ENCODE measurements at places on chromosomes 2 and 18.

- DNase-seq = no peak
Measured at GRCh38 chr2:240932001-240932723, 26.0 kb downstream of the CROCC2 start.

GRCh38 chr2:29433128-29433527 lies 317.9 kb downstream of the CLIP4 start:
- DNase-seq = no peak

DNA sequence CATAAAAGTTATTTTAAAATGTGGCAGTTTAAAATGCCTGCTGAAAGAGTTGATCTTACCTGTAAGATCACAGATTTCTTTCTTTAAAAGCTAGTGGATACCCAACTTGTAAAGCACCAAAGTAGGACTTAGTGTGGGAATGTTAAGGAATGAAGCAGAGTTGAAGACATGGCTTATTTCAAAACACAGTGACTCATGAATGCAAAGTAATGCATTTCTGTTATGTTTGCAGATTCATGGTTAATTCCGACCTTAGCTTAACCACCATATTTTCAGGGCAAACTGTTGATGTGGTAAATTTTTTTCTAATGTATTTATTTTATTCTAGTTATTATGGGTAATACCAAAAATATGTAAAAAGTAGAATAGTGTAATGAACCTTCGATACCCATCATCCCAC lies 206.8 kb upstream of the FOSL2 start:
- no peak for DNase-seq

- no peak for DNase-seq
Measured at GRCh38 chr18:41410006-41410405, 545.0 kb upstream of the PIK3C3 start.

- DNase-seq = no peak
Measured at GRCh38 chr18:40210696-40211095, 1744.3 kb upstream of the PIK3C3 start.

DNA sequence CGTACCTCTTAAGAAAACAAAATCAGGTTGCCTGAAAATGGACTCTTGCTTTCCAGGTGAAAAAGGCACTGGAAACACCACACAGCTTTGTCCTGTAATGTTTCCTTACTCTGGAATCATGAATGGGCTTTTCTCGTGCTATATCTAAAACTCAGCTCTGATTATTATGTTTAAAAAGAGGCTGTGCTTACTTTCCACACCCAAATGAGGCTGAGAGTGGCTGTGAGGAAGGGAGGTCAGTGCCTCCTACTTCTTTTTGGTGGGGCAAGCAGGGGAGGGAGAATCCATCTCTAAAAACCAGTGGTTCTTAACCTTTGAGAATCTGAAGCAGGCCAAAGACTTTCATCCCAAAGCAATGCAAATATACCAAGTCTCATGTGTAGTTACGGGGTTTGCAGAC lies 148.6 kb downstream of the FAM210A start:
- no peak for DNase-seq

- no peak for DNase-seq
Measured at GRCh38 chr2:197851451-197851850, 47.1 kb downstream of the PLCL1 start.

GRCh38 chr2:16654833-16655444 lies 10.7 kb downstream of the CYRIA start:
- no peak for DNase-seq

DNA sequence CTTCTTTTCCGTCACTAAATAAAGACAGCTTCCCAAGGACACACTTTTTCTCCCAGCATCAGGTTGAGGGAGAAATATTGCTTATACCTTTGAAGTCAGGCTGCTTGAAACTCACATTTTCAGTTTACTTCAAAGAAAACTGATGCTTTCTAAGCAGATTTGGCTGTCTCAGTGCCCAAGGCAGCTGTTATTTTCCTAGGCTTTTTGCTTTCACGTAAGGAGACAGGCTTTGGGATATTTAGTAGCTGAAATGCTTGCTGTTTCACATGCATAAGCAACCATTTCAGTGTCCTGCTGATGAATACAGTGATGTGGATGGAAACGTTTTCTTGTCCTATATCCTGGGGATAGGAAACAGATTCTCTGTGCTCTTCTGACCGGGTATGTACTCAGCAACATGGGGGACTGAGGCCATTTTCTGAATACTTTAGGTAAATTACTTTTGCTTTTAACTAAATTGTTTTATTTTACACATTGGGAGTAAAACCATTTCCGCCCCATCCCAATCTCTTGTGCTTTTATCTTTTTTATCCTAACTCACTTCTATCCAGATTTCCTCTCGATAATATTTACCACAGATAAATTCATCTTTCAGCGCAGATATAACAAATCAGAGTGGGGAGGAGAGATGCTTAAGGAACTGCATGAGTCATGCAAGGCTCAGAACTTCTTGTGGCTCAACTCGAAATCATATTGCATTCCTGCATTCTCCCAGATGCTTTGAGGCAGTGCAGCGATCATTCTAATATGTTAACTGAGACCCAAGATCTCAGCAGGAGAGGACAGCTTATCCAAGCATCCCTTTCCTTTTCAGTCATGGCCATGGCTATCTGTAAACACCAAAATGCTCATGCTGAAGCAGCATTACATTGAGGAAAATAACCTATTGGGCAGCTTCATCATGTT lies 22.2 kb downstream of the GALR1 start:
- DNase-seq = no peak

DNA sequence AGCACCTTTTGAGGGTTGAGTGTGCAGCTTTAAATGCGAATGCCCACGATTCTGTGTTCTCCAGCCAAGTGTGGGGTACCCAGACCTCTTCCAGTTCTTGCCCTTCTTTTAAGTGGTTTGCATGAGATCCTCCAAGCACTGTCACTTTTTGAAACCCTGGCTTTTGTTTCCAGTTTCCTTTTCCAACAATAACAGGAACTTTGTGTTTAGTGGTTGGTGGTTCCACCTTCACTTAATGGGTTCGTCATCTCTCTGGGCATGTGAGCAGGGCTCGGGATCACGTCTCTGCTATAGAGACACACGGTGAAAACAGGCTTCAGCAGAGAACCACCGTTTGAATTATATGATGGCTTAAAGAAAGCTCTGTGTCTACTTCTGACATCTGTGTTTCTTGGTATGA lies 197.6 kb downstream of the LDLRAD4 start:
- no peak for DNase-seq

- peak; percentile 80 for DNase-seq
Measured at GRCh38 chr2:1854729-1855547, 110.6 kb upstream of the PXDN start.

DNA sequence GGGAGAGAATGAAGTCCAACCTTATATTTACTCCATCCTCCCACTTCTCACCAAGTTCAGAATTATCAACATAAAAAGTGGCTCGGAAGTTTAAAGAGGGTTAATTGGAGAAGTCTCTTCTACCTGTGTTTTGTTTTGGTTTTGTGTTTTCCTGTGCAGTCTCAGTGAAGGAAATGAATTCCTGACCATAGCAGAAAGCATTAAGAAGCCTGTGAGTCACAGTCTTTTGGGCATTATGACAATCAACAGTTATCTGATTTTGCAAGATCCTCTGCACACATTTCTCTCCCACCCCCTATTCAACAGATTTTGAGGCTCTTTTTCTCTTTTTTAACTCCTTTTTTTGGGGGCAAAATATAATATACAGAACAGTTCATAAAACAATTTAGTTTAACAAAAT lies 8.6 kb upstream of the RPL37A start:
- DNase-seq = no peak

GRCh38 chr2:20378891-20379519 lies 28.4 kb upstream of the PUM2 start:
- no peak for DNase-seq

GRCh38 chr2:106057206-106057605 lies 136.9 kb downstream of the UXS1 start:
- DNase-seq = no peak

DNA sequence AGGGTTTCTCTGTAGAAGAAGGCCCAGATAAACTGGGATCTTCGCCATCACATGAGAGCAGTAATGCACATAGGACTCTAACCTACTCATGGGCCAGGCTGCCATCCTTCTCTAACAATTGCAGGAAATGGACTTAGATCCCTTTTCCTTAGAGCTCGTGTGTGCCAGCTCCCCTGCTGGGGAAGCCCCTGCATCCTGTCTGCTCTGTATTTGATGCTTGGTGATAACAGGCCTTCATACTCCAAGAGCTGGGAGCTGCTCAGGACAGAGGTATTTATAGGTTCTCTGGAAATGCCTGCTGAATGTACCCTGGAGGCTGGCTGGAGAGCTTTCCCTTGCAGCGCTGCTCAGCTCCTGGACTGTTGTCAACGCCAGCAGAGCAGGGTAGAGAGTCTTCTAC lies 249.6 kb downstream of the MTX2 start:
- no peak for DNase-seq

DNA sequence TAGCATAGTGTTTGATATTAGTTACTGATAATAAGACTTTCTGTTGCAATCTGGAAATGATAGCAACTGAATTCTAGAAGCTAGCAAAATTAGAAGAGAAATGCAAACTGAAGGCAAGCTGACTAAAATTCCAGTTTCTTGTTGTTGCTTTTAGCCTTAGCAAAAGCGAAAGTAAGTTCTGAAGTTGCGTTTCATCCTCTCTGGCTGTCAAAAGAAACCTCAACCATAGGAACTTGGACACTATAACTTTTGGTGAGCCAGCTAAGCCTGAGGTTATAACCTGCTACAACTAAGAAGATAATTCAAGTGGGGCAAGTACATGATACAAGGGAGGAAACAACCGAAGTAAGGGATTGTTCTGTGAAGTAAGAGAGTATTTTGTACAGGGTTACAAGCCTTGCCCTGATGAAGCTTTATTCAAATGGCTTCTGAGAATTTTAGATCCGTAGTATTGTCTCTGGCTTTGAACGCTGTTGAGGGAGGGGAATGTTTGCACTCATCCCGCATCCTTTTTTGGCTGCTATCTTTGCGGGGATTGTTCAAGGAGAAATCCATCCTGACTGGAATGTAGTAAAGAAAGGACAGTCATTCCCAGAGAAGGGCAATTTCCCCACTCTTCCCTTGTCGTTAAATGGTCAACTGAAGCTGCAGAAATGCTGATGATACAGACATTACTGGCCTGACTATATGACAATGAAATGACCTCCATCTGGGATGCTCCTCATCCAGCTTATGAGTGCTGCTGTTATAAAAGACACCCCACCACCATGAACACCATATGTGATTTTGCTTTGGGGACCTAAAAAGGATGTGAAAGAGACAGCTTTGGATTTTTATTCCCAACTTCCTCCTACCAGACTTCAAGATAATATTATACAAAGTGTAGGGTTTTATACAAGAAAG lies 7.0 kb upstream of the TMX3 start:
- DNase-seq = no peak

DNA sequence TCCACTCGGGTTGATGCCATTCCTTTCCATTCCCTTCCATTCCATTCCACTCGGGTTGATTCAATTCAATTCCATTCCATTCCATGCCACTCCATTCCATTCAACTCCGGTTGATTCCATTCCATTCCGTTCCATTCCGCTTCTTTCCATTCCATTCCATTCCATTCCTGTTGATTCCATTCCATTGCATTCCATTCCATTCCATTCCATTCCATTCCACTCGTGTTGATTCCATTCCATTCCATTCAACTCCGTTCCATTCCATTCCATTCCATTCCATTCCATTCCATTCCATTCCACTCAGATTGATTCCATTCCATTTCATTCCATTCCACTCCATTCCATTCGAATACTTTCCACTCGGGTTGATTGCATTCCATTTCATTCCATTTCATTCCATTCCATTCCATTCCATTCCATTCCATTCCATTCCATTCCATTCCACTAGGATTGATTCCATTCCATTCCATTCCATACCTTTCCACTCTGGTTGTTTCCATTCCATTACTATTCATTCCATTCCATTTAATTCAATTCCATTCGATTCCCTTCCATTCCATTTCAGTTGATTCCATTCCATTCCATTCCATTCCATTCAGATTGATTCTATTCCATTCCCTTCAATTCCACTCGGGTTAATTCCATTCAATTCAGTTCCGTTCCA lies 1141.8 kb downstream of the RPIA start:
- DNase-seq = no peak
